Motor neuron (in vitro differentiated cells): ENCODE measurements at places on chromosomes 3 and 15. TPM values are rescaled to one million over a fixed set of nuclear protein-coding genes. Genes with fewer than 3 reads are reported as not detected.

Gene SUSD5
- 0.64 and 0.78 TPM in 2 replicates for total RNA-seq

Gene USP3
- total RNA-seq: 20.4 and 20.6 TPM in 2 replicates

Gene GADL1
- total RNA-seq: 0.92 and 1.2 TPM in 2 replicates

Gene CLSTN2
- 56.4 and 62.4 TPM in 2 replicates for total RNA-seq

Gene CYP19A1
- 0.38 and 0.56 TPM in 2 replicates for total RNA-seq

Gene CHAC1
- 3.9 and 4.6 TPM in 2 replicates for total RNA-seq

Gene APBA2
- total RNA-seq: 33.8 and 34.5 TPM in 2 replicates

Gene CHDH
- total RNA-seq: 0.87 and 0.96 TPM in 2 replicates

Gene LAMB2
- 31.8 and 32.6 TPM in 2 replicates for total RNA-seq

Gene GOLGA6L7
- total RNA-seq: 0.63 TPM in 1 of 2 replicates, not detected in the other

Gene NSMCE3
- 11.0 and 11.6 TPM in 2 replicates for total RNA-seq

Gene ATP2B2
- total RNA-seq: 0.76 and 1.4 TPM in 2 replicates

Gene POLG
- total RNA-seq: 15.6 and 18.7 TPM in 2 replicates

Gene SERINC4
- 1.2 and 1.3 TPM in 2 replicates for total RNA-seq

Gene GOLGA8M
- 0.51 TPM in 1 of 2 replicates, not detected in the other for total RNA-seq

Gene KCNH8
- 9.8 and 14.0 TPM in 2 replicates for total RNA-seq

GRCh38 chr3:45852828-45853227 lies 10.9 kb upstream of the LZTFL1 start:
- ATAC-seq: no peak

DNA sequence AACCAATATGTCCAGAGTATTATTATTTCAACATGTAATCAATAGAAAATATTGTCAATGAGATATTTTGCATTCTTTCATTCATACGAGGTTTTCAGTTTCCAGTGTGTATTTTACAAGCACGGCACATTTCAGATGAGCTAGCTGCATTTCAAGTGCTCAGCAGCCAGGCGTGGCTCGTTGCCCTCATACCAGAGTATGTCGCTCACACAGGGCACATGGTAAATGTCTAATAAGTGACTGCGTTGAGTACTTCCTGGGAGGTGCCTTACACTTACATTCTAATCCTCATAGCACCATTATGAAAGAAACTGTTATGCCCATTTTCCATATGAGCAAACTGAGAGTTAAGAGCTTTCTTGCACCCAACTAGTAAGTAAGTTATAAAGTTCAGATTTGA lies 47.4 kb downstream of the TMEM266 start:
- ATAC-seq: peak; percentile 49

GRCh38 chr3:95508124-95508523 lies 1306.3 kb upstream of the EPHA6 start:
- no peak for ATAC-seq

GRCh38 chr15:67186226-67186649 lies 68.2 kb downstream of the AAGAB start:
- no peak for ATAC-seq

DNA sequence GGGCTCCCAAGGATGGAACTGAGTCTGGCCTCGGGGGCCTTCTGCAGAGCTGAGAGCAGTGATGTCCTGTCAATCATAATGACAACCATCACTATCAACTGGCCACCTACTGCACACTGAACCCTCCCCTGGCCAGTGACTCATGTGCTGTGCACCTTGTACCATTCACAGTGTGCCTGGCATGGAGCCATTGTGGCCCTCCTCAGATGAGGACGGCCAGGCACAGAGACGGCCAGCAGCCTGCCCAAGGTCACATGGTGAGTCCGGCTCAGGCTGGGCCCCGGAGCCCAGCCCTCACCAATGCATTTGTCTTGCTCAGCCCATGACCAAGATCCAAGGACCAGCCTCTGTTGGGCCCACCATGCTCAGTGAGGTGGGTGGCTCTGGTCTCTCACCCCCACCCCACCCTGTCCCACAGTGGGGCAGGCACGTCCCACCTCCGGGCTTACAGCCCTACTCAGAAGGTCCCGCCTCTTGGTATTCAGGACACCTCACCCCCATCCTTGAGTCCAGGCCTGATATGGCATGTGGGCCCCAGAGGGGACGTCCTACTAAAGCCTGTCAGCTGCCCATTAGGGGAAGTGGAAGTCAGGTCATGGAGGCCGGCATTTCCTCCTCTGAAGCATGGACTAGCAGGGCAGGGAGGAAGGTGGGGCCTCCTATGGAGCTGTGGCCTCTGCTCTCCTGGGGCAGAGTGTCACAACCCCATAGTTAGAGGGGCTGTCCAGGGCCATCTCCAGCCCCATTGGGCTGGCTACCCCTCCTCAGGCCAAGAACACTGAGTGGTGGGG lies 35.9 kb upstream of the TMEM115 start:
- ATAC-seq: no peak

DNA sequence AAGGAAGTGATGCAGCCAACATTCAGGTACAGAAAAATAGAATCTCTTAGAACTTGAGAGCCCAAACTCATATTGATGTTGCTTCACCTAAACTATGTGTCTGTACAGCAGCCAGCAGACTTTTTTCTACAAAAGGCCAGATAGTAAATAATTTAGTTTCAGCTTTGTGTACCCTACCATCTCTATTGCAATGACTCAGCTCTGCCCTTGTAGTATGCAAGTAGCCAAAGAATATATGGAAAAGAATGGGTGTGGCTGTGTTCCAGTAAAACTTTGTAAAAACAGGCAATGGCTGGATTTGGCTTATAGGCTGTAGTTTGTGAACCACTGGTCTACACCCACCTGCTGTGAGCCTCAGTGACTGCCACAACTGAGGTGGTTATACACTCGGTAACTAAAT lies 392.5 kb upstream of the RARB start:
- ATAC-seq: peak; percentile 62

GRCh38 chr3:36364260-36364659 lies 16.0 kb upstream of the STAC start:
- ATAC-seq: no peak

DNA sequence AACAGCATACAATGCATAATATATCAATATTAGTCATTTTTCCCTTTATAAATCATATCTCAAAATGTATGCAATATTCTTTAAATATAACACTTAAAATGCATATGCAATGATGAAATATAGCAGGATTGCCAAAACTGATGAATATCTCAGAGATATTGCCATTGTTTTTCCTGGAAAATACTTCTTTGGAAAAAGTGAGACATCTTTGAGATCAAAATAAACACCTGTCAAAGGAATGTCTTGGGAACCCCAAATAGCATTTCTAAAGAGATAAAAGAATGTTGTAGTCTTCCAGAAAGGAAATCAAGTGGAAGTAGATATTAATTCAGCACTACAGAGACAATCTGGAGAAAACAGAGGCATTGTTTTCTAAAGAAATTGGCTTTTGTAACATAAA lies 457.8 kb upstream of the UBE2E2 start:
- ATAC-seq: no peak

DNA sequence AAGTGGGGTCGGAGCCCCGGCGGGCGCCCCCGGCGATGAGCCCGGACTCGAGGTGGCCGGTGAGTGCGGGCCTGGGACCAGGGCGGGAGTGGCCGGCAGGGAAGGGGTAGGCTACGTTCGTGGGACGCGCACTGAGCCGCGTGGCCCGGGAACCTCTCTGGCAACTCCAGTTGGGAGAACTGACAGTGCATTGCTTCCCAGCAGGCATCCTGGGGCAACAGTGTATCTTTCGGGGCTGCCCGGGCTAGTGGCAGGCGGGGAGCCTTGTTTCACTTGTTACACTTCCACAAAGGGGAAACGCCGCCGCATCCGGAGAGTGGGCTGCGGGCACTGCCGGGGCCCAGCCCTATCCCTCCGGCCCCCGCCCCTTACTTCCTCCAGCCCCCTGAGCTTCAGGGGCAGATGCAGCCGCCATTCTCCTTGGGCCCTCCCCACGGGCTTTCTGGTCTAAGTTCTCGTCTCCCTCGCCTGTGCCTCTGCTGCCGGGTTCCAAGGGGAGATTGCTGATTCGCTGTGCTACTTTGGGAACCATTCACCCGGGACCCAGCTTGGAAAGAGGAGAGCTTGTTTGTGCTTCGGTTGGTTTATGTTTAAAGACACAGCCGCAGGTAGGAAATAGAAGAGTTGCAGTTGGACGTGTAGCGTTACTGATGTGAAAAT lies 675 bp downstream of the BRPF1 start:
- peak; percentile 4 for ATAC-seq

GRCh38 chr3:172100482-172100881 lies 61.1 kb downstream of the FNDC3B start:
- no peak for ATAC-seq

DNA sequence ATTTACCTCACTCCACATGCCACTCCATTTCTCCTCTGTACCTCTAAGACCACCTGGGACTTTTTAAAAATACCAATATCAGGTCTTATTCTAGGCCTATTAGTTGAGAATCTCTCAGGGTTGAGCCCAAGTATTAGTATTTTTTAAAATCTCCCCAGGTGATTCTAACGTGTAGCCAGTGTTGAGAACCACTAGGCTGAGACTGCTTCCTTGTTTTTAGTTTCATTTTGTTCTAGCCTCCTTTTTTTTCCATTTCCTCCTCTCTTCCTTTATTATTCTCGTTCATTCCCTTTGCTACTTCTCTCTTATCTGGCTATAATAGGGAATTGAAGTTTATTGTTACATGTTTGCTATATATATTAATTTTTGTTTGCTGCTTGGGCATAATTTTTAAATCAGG lies 217.8 kb upstream of the CD96 start:
- no peak for ATAC-seq

DNA sequence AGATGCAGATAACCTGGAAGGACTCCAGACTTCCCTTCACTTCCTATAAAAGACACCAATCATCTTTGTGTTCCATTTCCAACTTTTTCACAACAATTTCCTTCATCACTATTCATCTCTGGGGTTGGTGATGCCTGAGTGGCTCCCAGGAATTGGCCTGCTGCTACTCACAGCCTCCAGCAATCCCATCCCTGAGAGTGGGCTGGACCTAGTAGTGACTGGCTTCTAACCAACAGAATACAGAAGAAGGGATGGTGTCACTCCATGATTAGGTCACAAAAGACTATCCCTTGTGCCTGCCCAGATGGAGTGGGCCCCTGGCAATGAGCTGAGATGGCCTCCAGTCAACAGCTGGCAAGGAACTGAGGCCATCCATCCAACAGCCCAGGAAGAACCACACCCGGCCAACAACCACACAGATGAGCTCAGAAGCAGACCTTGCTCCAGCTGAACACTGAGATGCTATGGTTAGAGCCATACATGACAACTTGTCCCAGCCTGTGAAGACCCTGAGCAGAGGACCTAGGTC lies 20.9 kb downstream of the OCA2 start:
- no peak for ATAC-seq

DNA sequence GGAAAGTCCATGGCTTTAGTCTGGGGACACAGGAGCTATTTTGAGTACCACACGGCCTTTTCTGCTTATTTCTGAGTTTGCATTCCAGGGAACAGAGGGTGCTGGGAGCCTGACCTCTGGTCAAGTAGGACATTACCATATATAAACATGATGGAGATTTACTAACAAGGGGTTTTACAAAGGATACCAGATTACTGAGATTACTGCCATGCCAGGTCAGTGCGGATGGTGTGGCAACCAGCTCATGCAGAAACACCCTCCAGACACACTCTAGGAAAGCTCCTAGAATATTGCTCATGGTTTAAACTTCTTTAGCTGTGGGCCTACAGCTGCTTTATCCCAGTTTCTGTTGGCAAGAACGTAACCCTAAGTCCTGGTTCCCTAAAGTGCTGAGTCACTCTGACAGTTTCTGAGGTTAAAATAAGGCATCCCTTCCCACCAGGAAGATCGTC lies 54.3 kb upstream of the AGTR1 start:
- ATAC-seq: peak; percentile 27

GRCh38 chr3:126439346-126439967 lies 36.2 kb downstream of the ZXDC start:
- no peak for ATAC-seq

- no peak for ATAC-seq
Measured at GRCh38 chr3:120597445-120598049, 1.4 kb downstream of the NDUFB4 start.

DNA sequence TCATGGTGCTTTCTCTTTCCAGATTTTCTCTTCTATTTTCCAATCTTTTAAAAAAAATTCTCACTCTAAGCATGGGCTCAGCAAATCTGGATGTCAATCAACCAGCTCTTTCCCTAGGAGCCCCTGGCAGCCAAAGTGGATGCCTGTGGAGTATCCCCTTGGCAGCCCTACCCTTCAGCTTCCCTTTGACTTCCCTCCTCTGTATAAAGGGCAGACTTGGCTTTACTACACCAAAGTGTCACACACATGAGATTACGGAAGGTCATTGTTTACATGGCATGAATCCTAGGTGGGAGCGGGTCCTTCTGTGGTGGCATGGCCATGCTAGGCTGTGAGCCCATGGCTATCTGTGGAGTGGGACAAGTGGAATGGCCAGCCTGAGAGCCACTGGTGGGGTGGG lies 379.9 kb downstream of the GABRB3 start:
- no peak for ATAC-seq

DNA sequence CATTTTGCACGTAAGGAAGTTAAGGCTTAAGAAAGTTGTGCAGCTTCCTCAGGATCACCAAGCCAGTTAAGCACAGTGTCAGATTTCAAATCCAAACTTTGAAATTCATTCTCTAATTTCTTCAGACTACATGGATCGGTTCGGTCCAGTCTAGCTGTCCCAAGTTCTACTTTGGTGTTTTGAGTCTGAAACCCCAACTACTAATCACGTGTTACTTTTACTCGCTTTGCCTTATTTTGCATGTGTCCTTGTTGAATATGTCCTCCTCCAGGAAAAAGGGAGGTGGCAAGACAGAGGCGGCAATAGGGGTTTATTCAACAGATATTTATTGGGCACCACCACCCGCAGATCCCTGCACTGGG lies 522 bp upstream of the GXYLT2 start:
- no peak for ATAC-seq

- no peak for ATAC-seq
Measured at GRCh38 chr3:126367316-126367805, 10.2 kb upstream of the KLF15 start.

- no peak for ATAC-seq
Measured at GRCh38 chr3:170703121-170703588, 117.3 kb upstream of the SLC7A14 start.

GRCh38 chr3:149454746-149455145 lies 19.8 kb upstream of the TM4SF4 start:
- peak; percentile 35 for ATAC-seq

- ATAC-seq: no peak
Measured at GRCh38 chr3:128623762-128624176, 26.8 kb downstream of the RPN1 start.

DNA sequence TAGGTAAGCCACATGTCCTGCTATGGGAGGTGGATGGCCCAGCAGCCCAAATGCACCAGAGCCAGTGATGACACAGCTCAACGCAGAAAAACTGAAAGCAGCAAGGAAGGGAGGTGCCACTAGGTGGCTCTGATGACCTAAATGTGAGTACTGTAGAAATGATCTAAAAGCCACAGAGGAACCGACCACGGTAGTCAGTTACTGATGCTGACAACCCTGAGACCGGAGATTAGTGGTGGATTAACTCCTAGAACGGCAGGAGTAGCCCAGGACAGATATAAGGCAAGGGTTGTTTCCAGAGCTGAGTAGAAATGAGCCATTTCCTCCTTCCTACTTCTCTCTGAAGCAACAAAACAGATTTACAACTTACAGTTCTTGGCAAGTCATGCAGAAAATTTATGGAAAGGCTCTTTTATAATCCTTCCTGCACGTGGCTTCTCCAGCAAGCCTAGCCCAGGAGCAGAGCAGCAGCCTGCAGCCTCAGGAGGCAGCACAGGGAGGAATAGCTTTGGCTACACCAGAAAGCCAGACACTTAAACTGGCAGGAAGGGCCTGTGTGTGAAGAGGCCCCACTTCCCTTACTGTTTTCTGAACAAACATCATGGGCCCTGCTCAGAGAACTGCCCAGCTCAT lies 13.1 kb downstream of the FBXL22 start:
- ATAC-seq: peak; percentile 95

GRCh38 chr3:140096037-140096436 lies 161.1 kb downstream of the CLSTN2 start:
- no peak for ATAC-seq

GRCh38 chr3:14285548-14285925 lies 106.9 kb downstream of the LSM3 start:
- no peak for ATAC-seq
